SJCRH30 (cell line): ENCODE measurements at places on chromosomes 5 and 9. TPM values are rescaled to one million over a fixed set of nuclear protein-coding genes. Genes with fewer than 3 reads are reported as not detected.
A peak's percentile ranks its signal among the peaks of the same experiment; 100 is the strongest.

The NR4A3 gene
- total RNA-seq = 0.13 and 0.32 TPM in 2 replicates

The DOCK2 gene
- 0.10 and 0.20 TPM in 2 replicates for total RNA-seq

The PHF24 gene
- total RNA-seq = not detected in 2 replicates

- H3K27me3 ChIP-seq = no peaks in the 10 kb centered on the region
- H3K4me3 ChIP-seq = no peak overlapping the region
- peaks cover 34% of the 10 kb centered on the region for H3K4me1 ChIP-seq
- no peak overlapping the region for H3K27ac ChIP-seq
- DNase-seq = no peak
These were observed 144.9 kb downstream of the SGCD start for GRCh38 chr5:156471893-156472292.

GRCh38 chr9:136856079-136856476 lies 3.9 kb downstream of the MAMDC4 start:
- H3K4me3 ChIP-seq = no peak overlapping the region
- H3K36me3 ChIP-seq = 0 out of 2 replicates have a peak, but pooled peaks cover 2% of the 10 kb centered on the region
- no peak overlapping the region for H3K27ac ChIP-seq

DNA sequence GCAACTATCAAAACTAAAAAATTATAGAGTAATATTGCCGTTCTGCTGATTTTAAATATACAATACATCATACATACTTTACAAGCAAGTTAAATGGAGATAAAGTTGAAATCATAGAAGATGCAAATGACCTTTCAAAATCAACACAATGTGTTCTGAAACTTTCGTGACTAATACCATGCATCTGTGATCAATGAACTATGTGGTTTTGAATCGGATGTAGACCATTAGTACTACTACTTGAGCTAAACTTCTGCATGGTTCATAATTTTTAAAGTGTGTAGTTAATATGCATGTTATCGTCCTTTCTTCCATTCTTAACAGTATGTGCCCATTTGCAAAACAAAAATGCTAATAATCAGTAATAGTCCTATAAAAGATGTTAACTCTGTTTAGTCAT lies 11.3 kb upstream of the PHF2 start:
- no peak overlapping the region for H3K4me3 ChIP-seq
- no peak overlapping the region for H3K27ac ChIP-seq
- H3K4me1 ChIP-seq = no peaks in the 10 kb centered on the region
- H3K36me3 ChIP-seq = peaks cover 25% of the 10 kb centered on the region; the same call in 1 of the 2 replicates
- no peak for DNase-seq

DNA sequence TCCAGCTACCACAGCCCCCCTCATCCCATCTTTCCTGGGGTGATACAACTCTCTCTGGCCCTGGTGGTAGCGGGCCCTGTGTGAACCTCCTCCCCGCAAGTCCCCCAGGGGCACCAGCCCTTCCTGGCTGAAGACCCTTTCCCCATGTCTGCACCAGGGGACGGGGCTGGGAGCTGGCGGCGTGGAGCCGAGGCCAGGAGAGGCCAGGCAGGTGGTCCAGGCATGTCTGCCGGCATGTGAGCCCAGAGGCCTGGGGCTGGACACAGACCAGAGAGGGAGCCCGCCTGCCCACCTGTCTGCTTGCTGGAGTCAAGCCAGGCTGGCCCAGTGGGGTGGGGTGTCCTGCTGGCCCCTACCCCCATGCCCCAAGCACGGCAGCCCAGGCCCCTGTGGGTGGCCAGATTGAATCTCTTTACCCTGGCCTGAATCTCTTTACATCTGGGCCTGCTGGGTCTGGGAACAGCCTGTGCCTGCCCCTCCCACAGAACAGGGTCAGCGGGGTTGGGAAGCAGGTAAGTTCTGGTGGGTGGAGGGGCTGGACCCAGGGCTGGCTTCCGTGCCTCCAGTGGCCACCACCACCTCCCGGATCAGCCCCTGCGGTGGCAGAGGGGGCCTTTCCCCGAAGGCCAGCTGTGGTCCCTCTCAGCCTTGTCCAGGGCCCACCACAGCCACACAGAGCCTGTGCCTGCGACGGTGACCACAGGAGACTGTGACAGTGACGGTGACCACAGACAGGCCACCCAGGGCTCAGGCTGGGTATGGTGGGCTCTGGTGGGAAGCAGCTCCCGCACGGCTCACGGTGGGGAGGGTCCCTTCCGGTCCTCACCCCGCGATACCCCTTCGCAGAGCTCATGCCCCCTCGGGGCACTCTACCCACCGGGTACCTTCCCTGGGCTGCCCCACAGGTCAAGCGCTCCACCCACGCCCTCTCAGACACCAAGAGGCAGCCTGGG lies 7.1 kb downstream of the LCN12 start:
- no peaks in the 10 kb centered on the region for H3K36me3 ChIP-seq
- no peak overlapping the region for H3K4me3 ChIP-seq
- H3K27me3 ChIP-seq = peaks cover 49% of the 10 kb centered on the region
- H3K27ac ChIP-seq = no peak overlapping the region

The ZDHHC11B gene
- 0.22 TPM in 1 of 2 replicates, not detected in the other for total RNA-seq

The CAMSAP1 gene
- total RNA-seq = 34.4 and 42.3 TPM in 2 replicates

GRCh38 chr5:150529555-150529954 lies 21.6 kb downstream of the NDST1 start:
- H3K36me3 ChIP-seq = peaks cover 8% of the 10 kb centered on the region
- H3K4me1 ChIP-seq = no peaks in the 10 kb centered on the region
- no peak for DNase-seq
- no peak overlapping the region for H3K4me3 ChIP-seq
- no peak overlapping the region for H3K27ac ChIP-seq

GRCh38 chr5:113194591-113194990 lies 218.0 kb downstream of the DCP2 start:
- H3K27ac ChIP-seq = no peak overlapping the region
- peaks cover 38% of the 10 kb centered on the region for H3K4me1 ChIP-seq
- DNase-seq = no peak

DNA sequence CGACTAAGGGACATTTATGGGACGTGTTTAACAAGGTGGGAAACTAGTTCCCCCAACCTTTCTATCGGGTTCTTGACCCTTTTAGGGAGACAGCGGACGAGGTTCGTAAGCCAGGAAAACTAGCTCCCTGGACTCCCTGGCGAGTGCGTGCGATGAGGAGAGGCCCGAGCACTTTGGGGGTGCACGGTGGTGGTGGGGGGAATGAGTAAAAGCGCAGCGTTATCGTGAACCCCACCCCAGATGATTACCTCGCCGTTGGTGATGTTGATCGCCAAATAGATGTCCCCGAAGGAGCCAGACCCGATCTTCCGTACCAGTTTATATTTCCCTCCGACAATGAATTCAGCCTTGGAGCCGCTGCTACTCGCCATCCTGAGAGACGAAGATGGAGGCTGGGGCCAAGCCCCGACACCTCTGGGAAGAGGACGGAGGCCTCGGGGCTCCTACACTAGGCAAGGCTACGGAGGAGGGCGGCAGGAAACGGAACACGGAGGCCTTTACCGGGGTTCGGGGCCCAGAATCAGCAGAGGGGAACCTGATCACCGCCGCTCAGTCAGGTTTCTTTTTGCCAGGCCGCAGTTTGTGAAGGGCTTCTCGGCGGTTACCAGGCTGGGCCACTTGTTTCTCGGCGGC lies 529 bp downstream of the CSNK1A1 start:
- H3K27me3 ChIP-seq = no peaks in the 10 kb centered on the region
- H3K4me3 ChIP-seq = peak overlapping the region; percentile 99
- peak; percentile 13 for DNase-seq
- H3K36me3 ChIP-seq = peaks cover 44% of the 10 kb centered on the region
- H3K4me1 ChIP-seq = peaks cover 2% of the 10 kb centered on the region; the same call in 1 of the 2 replicates

The CDH10 gene
- total RNA-seq = not detected in 2 replicates

DNA sequence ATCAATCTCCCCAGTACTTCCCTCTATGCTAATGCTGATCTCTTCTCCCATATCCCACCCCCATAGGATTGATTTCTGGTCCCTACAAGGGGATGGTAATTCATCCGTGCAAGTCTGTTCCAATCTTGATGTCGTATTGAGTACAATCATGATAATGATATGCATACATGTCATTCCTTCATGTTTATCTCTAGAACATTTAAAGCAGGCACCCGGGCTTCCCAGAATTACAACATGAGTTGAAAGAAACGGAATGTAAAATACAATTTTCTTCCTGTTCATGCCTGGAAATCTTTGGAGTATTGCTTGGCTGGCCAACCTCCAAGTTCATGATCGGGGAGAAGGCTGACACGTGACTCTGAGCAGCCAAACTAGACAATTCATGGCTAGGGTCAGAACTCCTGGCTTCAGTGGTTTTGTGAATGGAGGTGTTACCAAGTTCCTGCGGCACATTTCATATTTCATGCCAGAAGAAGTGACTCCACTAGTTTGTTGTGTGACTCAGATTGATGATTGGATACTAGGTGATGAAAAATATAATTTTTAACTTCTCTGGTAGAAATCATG lies 66.6 kb downstream of the C9orf152 start:
- H3K4me3 ChIP-seq = no peak overlapping the region
- H3K27ac ChIP-seq = no peak overlapping the region
- DNase-seq = no peak
- H3K4me1 ChIP-seq = peaks cover 4% of the 10 kb centered on the region; the same call in 1 of the 2 replicates
- no peaks in the 10 kb centered on the region for H3K27me3 ChIP-seq
- peaks cover 38% of the 10 kb centered on the region for H3K36me3 ChIP-seq

- no peak for DNase-seq
- H3K4me1 ChIP-seq = peaks cover 27% of the 10 kb centered on the region
- H3K4me3 ChIP-seq = no peak overlapping the region
- peak overlapping the region; percentile 15; the same call in 1 of the 2 replicates for H3K27ac ChIP-seq
These were observed 13.2 kb downstream of the TSC1 start for GRCh38 chr9:132931178-132931735.

DNA sequence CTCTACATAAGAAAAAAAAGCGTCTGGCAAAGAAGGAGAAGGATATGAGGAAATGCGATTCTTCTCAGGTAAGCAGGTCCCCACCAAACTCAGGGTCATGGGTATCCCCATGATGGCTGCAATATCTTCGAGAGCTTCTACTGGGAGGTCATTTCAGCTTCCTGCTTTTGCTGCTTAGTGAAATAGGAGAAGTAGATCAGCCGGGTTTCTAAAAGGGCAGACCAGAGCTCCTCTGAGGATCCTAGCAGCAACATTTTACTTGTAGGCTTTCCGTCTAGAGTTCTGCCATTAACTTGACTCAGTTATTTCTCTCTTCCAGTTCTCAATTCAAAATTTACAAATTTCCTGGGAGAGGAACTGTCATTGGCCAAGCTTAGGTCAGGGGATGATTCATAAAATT lies 134.7 kb downstream of the DPYSL3 start:
- no peaks in the 10 kb centered on the region; the same call in 1 of the 2 replicates for H3K27me3 ChIP-seq
- no peak for DNase-seq
- no peak overlapping the region for H3K27ac ChIP-seq
- H3K4me1 ChIP-seq = no peaks in the 10 kb centered on the region
- H3K4me3 ChIP-seq = no peak overlapping the region

GRCh38 chr9:84615544-84615943 lies 54.0 kb upstream of the NTRK2 start:
- no peak overlapping the region for H3K27ac ChIP-seq
- no peaks in the 10 kb centered on the region for H3K36me3 ChIP-seq
- H3K4me3 ChIP-seq = no peak overlapping the region
- H3K27me3 ChIP-seq = no peaks in the 10 kb centered on the region; the same call in none of the 2 replicates

The SVEP1 gene
- total RNA-seq = 0.18 TPM in 2 replicates

GRCh38 chr9:134487066-134487710 lies 154.4 kb upstream of the COL5A1 start:
- no peaks in the 10 kb centered on the region for H3K36me3 ChIP-seq
- H3K4me3 ChIP-seq = no peak overlapping the region
- no peak overlapping the region for H3K27ac ChIP-seq
- H3K4me1 ChIP-seq = peaks cover 9% of the 10 kb centered on the region

DNA sequence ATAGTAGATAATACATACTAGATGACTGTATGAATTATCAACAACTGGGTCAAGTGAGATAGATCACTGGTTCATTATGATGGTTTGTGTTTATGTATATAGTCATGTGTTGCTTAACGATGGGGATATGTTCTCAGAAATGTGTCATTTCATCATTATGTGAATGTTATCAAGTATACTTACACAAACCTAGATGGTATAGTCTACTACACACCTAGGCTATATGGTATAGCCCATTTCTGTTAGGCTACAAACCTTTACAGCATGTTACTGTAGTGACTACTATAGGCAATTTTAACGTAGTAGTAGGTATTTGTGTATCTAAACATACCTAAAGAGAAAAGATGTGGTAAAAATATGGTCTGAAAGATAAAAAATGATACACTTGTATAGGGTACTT lies 31.0 kb downstream of the TMEM38B start:
- H3K27ac ChIP-seq = no peak overlapping the region
- H3K36me3 ChIP-seq = peaks cover 2% of the 10 kb centered on the region; the same call in 1 of the 2 replicates
- no peak overlapping the region for H3K4me3 ChIP-seq
- H3K4me1 ChIP-seq = no peaks in the 10 kb centered on the region
- no peaks in the 10 kb centered on the region for H3K27me3 ChIP-seq
- no peak for DNase-seq

The BNC2 gene
- total RNA-seq = 13.1 and 16.1 TPM in 2 replicates

DNA sequence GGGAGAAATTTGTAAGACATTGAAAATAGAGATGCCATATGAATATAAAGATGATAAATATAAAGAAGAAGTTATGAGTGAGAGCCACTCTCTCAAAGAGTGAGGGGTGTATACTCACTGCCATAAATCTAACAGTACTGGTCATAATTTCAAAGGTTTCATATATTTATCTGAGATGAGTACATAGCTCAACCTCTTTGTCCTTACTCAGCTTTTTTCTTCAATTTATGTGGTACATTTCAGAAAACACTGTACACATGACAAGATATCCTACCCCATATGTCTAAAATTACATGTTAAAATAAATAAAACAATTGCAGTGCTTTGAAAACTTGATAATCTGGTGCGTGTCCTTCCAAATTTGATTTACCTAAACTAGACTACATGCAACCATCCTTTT lies 5.2 kb upstream of the MCC start:
- no peaks in the 10 kb centered on the region for H3K36me3 ChIP-seq
- no peak overlapping the region for H3K4me3 ChIP-seq
- no peak overlapping the region for H3K27ac ChIP-seq
- peaks cover 4% of the 10 kb centered on the region for H3K4me1 ChIP-seq
- no peak for DNase-seq

DNA sequence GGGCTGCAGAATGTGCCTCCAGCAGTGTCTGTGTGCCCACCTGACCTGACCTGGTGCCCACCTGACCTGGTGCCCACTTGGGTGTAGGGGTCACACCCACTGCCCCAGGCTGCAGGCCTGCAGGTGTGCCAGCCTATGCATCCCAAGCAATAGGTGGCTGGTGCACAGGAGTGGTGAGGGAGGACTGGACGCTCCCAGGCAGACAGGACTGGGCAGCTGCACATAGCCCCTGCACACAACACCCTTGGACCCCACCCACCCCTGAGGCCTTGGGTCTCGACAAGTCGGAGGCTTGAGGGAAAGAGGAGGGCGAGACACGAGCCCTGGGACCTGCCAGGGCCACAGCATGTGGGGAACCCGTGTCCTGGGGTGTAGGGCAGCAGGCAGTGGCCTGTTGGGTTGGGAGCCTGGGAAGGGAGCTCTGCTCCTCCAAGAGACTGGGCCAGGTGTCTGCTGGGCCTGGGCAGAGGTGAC lies 10.8 kb upstream of the NRARP start:
- no peak for DNase-seq
- H3K4me1 ChIP-seq = no peaks in the 10 kb centered on the region
- no peak overlapping the region for H3K4me3 ChIP-seq
- H3K27me3 ChIP-seq = peaks cover 33% of the 10 kb centered on the region
